Astrocyte (in vitro differentiated cells and primary cell): ENCODE measurements at places on chromosomes 1 and 21. TPM values are rescaled to one million over a fixed set of nuclear protein-coding genes. Genes with fewer than 3 reads are reported as not detected.

DNA sequence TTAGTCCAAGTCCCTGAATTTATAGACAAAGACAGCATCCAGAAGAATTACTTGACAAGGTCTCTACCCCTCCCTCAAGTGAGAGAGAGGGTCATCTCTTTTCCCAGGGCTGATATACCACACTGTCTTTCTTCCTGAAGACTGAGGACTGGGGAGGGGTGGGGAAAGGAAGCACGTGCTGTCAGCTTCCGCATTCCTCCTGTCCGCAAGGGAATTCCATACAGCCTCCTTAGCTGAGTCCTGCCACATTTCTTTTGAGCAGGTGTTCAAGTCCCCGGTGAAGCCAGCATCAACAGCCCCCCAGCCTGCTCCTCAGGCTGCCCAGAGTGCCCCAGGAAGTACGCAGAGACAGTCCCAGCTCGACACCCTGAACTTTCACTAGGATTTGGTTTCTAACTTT lies 34.2 kb downstream of the PCAT6 start:
- H3K27ac ChIP-seq = no peak overlapping the region
- H3K27me3 ChIP-seq = peaks cover 2% of the 10 kb centered on the region
- H3K4me3 ChIP-seq = no peak overlapping the region

GRCh38 chr1:48249868-48250267 lies 27.4 kb downstream of the SLC5A9 start:
- no peak overlapping the region for H3K27ac ChIP-seq
- no peak for DNase-seq
- H3K27me3 ChIP-seq = no peaks in the 10 kb centered on the region
- H3K4me1 ChIP-seq = no peaks in the 10 kb centered on the region
- H3K36me3 ChIP-seq = no peaks in the 10 kb centered on the region

- no peaks in the 10 kb centered on the region for H3K36me3 ChIP-seq
- H3K27ac ChIP-seq = no peak overlapping the region
- no peak for DNase-seq
- no peaks in the 10 kb centered on the region for H3K4me1 ChIP-seq
Observed at GRCh38 chr1:197987294-197987693, 70.1 kb downstream of the LHX9 start.

DNA sequence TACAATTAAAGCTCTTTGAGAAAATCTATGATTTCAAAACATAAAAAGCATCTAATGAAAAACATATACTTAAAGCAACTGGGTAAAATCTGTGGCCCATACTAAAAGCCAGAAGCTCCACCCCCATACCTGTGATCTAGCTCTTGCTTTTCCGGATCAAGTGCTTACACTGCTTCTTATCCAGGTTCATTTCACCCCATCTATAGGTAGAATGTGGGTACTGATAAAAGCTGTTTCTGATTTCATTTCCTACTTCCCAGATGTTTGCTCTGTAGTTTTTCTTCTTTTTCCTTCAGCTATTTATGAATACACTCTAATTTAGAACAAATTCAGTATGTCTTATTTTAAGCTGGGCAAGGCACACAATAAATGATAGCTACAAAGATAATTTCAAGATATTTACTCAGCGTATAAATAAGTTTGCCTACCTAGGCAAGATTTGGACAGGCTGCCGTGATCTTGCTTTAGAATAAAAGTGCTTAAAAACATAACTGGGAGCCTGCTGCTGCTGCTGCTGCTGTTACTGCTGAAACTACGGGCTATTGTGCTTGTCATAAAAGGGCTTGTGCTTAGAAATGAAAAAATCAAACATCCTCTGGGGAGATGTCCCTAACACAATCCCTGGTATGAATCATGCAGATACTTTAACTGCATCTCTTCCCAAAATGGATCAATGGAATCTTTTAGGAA lies 2.1 kb downstream of the SIPA1L2 start:
- H3K36me3 ChIP-seq = no peaks in the 10 kb centered on the region
- H3K4me3 ChIP-seq = no peak overlapping the region
- peaks cover 6% of the 10 kb centered on the region for H3K4me1 ChIP-seq
- no peak overlapping the region for H3K27ac ChIP-seq
- peaks cover 2% of the 10 kb centered on the region for H3K27me3 ChIP-seq

- H3K27ac ChIP-seq = no peak overlapping the region
- H3K4me3 ChIP-seq = no peak overlapping the region
- H3K36me3 ChIP-seq = no peaks in the 10 kb centered on the region
- H3K4me1 ChIP-seq = no peaks in the 10 kb centered on the region
- peaks cover 11% of the 10 kb centered on the region for H3K27me3 ChIP-seq
- no peak for DNase-seq
Observed at GRCh38 chr1:115793162-115793561, 24.6 kb upstream of the CASQ2 start.

GRCh38 chr1:224343679-224344078 lies 13.0 kb upstream of the CNIH4 start:
- peaks cover 4% of the 10 kb centered on the region for H3K4me1 ChIP-seq
- no peak overlapping the region for H3K4me3 ChIP-seq
- no peak overlapping the region for H3K27ac ChIP-seq
- DNase-seq = no peak
- H3K36me3 ChIP-seq = no peaks in the 10 kb centered on the region

DNA sequence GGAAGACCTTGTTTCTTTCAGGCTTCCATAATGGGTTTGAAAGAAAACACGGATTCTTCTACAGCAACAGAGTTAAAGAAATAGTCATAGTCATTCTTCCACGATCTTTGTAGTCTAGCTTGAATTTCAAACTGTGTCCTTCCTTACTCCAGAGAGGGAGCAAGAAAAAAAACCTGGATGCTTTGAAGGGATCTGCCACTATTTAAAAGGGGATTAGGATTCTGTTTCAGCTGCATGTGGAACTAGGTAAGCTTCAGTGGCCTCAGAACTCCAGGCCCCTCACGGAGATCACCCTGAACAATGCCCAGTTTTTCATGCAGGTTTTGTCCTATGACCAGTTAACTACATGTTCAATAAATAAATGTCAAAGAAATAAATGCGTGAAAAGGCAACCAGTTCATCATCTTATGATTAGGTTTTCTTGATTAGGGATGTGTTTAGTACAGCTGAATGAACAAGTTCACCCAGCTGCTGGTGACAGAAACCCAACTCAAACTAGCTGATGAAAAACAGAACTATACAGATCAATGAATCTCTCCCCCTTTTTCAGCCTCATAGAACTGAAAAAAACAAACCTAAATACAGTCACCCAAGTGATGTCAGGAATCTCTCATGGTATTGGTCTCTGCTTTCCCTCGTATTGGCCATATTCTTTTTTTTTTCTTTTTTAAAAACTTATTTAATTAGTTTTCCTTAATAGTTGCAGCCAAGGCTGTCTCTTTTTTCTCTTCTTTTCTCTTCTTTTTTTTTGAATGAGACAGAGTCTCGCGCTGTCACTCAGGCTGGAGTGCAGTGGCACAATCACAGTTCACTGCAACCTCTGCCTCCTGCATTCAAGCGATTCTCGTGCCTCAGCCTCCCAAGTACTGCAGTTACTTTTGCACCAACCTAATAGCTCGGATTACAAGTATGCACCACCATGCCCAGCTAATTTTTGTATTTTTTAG lies 14.6 kb upstream of the MPZL1 start:
- no peak overlapping the region for H3K4me3 ChIP-seq
- H3K27me3 ChIP-seq = peaks cover 34% of the 10 kb centered on the region
- no peaks in the 10 kb centered on the region for H3K36me3 ChIP-seq
- no peak for DNase-seq

DNA sequence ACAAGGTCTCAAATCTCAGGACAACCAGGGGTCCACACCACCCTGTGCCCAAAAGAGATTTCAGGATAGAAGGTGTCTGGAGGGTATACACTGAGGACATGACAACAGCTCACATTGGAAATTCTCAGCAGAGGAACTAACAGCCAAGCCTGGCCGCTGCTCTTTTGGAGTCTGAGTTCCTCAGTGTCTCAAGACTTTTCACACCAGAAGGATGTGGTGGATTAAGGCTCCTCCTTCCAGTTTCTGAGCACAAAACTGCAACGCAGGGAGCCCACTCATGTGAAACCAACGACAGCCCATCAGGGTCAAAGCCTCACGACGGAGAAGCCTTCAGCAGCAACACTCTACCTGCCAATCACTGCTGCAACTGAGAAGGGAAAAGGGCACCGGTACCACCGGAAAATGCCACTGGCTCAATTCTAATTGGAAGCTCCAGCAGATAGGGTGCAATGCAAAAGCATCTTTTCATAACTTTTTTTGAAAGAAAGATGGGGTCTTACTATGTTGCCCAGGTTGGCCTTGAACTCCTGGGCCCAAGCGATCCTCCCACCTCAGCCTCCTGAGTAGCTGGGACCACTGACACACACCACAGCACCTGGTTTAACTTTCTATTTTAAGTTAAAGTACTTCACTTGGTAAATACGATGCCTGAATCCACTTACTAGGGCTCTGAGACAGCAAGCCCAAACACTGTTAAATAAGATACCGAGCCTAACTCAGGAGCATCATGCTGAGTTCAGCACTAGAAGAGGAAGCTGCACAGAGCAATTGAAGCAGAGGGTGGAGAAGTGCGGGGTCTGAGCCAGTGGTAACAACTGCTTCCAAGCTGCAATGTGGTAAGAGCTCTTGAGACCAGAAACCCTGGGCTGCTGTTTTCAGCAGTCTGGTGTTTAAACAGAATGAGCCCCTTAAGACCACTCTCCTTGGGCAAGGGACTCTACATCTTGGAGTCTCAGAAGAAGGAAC lies 7.8 kb downstream of the CAPZB start:
- H3K27me3 ChIP-seq = no peaks in the 10 kb centered on the region
- DNase-seq = no peak
- no peak overlapping the region for H3K27ac ChIP-seq
- peaks cover 26% of the 10 kb centered on the region for H3K4me1 ChIP-seq
- H3K4me3 ChIP-seq = no peak overlapping the region

GRCh38 chr1:153888533-153888932 lies 34.2 kb downstream of the GATAD2B start:
- peaks cover 6% of the 10 kb centered on the region for H3K36me3 ChIP-seq
- H3K27ac ChIP-seq = no peak overlapping the region
- H3K4me1 ChIP-seq = no peaks in the 10 kb centered on the region
- no peak for DNase-seq

- H3K27me3 ChIP-seq = no peaks in the 10 kb centered on the region
- peak overlapping the region; percentile 9 for H3K27ac ChIP-seq
- H3K36me3 ChIP-seq = peaks cover 22% of the 10 kb centered on the region
- H3K4me3 ChIP-seq = no peak overlapping the region
- peak; percentile 57 for DNase-seq
Observed at GRCh38 chr1:169115891-169116585, 9.5 kb downstream of the ATP1B1 start.

GRCh38 chr21:37249112-37249904 lies 17.8 kb downstream of the VPS26C start:
- H3K27me3 ChIP-seq = no peaks in the 10 kb centered on the region
- H3K27ac ChIP-seq = no peak overlapping the region
- no peak overlapping the region for H3K4me3 ChIP-seq
- no peaks in the 10 kb centered on the region for H3K36me3 ChIP-seq
- DNase-seq = no peak
- H3K4me1 ChIP-seq = peaks cover 6% of the 10 kb centered on the region

DNA sequence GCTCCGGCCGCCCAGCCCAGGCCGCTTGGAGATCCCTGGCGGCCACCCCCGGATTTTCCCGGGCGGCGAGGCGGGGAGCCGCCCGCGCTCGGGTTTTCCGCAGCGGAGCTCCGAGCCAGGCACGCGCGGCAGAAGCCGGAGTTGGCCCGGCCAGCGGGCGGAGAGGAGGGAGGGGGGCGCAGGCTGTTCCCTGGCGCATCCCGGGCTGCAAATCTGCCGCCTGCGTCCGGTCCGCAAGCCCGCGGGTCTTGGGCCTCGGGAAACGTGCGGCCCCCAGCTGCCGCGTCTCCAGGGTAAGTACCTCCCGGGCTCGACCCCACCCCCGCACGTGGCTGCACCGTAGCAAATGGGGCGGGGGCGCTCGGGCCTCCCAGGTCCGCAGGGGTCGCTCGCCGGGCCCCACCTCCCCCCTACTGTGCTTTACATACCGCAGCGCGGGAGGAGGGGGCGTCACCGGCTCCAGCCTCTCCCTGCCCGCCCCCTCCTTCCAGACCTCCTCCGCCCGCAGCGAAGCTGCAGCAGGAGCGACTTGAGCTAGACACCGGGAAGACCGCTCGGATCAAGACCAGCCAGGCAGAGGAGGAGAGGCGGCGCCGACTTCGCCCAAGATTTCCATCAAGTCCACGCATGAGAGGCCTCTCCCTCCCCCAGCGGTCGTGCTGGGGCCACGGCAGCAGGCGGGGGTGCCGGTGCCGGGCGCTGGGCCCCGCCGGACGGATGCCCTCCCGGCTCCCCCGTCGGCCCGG lies 1.6 kb downstream of the TMEM200B start:
- H3K27ac ChIP-seq = peak overlapping the region; percentile 66
- peaks cover 22% of the 10 kb centered on the region for H3K4me1 ChIP-seq
- no peak for DNase-seq
- H3K4me3 ChIP-seq = peak overlapping the region; percentile 57
- no peaks in the 10 kb centered on the region for H3K36me3 ChIP-seq
- H3K27me3 ChIP-seq = no peaks in the 10 kb centered on the region

GRCh38 chr1:37137601-37138000 lies 103.3 kb upstream of the GRIK3 start:
- H3K36me3 ChIP-seq = no peaks in the 10 kb centered on the region
- H3K27me3 ChIP-seq = no peaks in the 10 kb centered on the region
- H3K27ac ChIP-seq = no peak overlapping the region
- DNase-seq = no peak

DNA sequence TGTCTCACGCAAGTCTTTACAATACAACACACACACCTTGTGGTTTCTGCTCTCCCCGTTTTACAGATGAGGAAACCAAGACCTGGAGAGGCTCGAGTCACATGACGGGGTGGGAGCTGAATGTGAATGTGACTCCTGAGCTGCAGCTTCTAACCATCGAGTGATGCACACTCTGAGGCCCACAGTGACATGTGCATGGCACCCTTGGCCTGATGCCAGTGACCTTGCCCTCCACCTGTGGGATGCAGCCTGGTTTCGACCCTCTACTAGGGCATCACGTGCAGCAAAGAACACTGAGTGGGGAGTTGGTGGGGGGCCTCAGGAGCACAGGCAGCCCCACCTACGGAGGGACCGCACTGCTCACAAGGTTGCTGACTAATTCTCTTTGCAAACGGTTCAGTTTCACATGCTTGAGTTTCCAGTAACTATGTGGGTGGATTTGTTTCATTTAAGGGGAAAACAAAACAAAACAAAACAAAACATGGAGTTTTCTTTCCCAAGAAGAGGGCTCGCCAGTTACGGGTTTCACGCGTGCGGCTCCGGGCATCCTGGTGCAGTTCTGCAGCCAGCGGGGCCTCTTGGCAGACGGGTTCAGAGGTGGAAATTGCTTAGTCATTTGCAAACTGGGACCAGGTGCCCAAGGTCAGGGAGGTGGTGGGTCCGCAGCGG lies 22.9 kb downstream of the SPSB1 start:
- H3K27ac ChIP-seq = peak overlapping the region; percentile 71
- peaks cover 45% of the 10 kb centered on the region for H3K4me1 ChIP-seq
- H3K4me3 ChIP-seq = no peak overlapping the region
- no peaks in the 10 kb centered on the region for H3K36me3 ChIP-seq

The RGS2 gene
- total RNA-seq = 10.5 and 13.8 TPM in 2 replicates

The C1QB gene
- not detected in 2 replicates for total RNA-seq

The C1orf94 gene
- total RNA-seq = 0.70 and 0.75 TPM in 2 replicates

The PHGDH gene
- total RNA-seq = 371 and 509 TPM in 2 replicates

The OR2T35 gene
- total RNA-seq = not detected in 2 replicates

The INSRR gene
- 0.05 TPM in 1 of 2 replicates, not detected in the other for total RNA-seq

The FAM177B gene
- not detected in 2 replicates for total RNA-seq
